ENCODE measurements at places on chromosomes 6 and 20.
A peak's percentile ranks its signal among the peaks of the same experiment; 100 is the strongest.

- DNase-seq: no peak
These were observed 39.8 kb upstream of the GCLC start for GRCh38 chr6:53584726-53585125.

- DNase-seq: peak; percentile 43
These were observed 453 bp downstream of the KCNQ5 start for GRCh38 chr6:72622094-72622940.

- DNase-seq: no peak
These were observed 395.1 kb downstream of the TFAP2B start for GRCh38 chr6:51213811-51214210.

DNA sequence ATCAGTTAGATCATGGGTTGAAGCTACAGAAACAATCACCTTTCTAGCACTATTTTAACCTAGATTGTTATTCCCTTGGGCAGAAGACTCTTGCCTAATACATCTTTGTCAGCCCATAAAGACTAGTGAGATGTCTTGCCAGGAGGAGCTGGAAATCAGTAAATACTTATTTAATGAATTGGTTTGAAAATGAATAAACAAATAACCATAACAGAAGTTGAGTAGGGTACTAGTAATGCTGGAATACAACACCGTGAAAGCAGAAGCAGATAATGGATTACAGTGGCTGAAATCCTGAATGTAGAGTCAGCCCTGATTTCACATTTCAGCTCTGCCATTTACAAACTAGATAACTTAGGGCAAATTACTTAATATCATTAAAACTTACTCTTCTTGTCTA lies 236.1 kb downstream of the PACRG start:
- no peak for DNase-seq

GRCh38 chr20:358891-359555 lies 12.1 kb downstream of the NRSN2 start:
- no peak for DNase-seq

- no peak for DNase-seq
These were observed 16.7 kb upstream of the FOXF2 start for GRCh38 chr6:1372690-1373089.

DNA sequence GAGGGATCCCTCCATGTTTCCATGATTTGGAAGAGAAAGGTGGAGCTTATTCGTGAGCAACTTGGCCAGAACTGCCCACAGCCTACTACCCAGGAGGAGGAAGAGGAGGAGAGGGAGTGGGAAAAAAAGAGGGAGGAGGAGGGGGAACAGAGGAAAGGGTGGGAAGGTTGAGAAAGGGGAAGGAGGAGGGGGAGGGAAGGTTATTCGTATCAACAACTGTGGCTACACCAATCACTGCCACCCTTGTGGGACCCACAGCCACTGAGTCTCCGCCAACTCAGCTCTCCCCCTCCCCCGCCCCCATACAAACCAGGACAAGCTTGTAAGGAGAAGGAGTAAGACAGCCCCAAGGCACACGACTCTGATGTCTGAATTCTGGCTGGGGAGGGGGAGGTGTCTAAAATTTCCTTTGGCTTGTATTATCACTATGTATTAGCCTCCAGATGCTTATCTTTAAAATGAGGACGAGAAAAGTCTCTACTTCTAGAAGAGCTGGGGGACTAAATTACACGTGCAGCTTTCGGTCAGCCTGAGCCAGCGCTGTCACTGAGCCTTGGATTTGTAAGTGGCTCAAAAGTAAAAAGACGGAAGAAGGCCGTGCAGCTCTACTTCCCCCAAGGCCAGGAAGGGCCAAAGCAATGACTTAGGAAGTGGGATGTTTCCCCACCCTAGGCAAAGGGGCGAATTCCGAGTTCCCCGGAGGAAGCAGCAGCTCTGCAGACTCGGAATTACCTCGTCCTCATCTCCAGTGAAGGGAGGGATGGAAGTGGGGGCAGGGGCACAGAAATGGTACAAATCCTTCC lies 1.0 kb downstream of the FKBP1A start:
- no peak for DNase-seq

- DNase-seq: no peak
These were observed 4.4 kb upstream of the PXDC1 start for GRCh38 chr6:3755637-3756545.

DNA sequence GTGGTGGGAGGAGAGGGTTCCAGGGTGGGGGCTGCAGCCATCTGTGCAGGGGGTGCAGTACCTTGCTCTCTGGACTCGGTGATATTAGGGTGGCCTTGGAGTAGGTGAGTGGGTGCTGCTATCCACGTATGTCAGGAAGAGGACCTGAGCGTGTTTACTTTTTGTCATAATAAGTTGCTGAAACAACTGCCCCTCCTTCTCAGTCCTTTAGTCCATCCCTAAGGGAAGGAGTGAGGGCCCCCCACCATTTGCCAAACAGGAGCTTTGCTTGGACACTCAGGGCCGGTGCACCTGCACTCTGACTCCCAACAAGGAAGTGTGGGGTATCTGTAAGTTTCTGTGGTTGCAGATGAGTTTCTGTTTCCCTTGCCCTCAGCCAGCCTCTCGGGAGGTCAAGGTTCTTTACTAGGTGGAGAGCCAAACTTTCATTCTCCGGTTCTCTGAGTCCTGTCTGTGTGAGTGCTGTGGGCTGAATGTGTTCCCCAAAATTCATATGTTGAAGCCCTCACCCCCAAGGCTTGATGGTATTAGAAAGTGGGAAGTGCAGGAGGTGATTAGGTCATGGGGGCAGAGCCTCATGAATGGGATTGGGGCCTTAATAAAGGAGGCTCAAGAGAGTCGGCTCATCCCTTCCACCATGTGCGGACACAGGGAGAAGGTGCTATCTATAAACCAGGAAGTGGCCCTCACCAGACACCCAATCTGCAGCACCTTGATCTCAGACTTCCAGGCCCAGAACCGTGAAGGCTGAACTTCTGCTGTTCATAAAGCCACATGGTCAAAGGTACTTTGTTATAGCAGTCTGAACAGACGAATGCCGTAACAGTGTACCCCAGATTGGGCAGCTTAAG lies 19.6 kb upstream of the CCR6 start:
- no peak for DNase-seq

- no peak for DNase-seq
These were observed 465.1 kb upstream of the CHD6 start for GRCh38 chr20:42083280-42083679.

- no peak for DNase-seq
These were observed 12.0 kb downstream of the SPDEF start for GRCh38 chr6:34544052-34544604.

DNA sequence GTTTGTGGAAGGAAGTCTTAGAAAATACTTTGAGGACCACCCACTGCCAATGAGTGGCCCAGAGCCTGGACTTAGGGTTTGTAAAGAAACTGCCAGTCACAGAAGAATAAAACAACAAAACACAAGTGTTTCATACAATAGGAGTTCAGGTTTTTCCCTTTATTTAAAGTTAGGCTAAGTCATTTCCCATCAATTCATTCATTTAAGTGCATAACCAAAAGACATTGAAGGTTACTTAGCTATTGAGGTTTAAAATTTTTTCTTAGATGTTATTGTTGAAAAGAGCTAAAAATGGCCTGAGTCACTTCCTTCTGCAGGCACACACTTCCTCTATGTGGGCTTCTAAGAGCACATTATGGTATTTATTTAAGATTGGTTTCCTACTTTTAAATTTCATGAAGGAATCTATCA lies 54.2 kb downstream of the ARMC2 start:
- DNase-seq: no peak

- DNase-seq: no peak
These were observed 64.2 kb upstream of the CCN6 start for GRCh38 chr6:111989743-111990142.

DNA sequence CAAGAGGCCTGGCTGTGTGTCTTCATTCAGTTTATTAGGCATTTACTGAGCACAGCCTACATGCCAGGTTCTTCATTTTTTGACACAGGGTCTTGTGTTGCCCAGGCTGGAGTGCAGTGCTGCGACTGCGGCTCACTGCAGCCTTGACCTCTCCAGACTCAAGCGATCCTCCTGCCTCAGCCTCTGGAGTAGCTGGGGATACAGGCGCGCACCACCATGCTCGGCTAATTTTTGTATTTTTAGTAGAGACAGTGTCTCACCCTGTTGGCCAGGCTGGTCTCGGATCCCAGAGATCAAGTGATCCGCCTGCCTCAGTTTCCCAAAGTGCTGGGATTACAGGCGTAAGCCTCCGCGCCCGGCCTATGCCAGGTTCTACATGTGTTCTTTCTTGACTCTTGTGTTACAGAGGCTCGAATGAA lies 601 bp upstream of the ATRN start:
- DNase-seq: no peak

GRCh38 chr6:38136547-38136946 lies 317.0 kb downstream of the ZFAND3 start:
- DNase-seq: no peak

DNA sequence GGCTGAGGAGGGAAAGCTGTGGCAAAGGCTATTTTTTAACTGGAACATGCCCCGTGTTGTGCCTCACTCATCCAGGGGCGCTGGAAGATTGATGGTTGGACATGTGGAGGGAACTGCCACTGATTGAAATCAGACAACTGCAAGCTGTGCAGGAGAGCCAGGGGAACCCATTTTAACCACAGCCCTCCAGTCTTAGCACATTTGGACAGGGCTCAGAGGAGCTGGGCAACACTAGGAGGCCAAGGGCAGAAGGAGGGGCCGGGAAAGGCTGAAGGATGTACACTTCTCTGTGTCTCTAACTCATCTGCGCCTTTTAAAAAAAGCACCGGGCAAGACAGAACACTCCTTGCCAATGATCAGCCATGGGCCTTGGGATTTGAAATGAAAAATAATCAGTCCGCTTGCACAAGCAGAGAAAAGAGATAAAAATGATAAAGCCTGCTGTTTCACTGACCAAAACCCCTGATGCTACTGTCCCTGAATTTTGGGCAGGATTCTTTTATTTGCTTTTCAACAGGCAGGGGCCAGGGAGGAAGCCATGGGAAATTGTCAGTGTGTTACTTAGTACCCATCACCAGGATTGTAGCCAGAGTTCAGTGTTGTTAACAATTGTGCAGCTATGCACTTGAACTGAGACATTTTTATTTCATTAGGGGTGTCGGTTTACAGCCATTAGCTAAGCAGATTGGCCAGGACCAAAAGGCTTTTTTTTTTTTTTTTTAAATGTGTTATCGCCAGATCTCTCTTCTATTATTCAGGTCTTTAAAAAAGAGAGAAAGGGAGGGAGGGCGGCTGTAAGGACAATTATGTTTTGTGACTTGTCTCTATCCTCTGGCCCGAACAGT lies 109.3 kb upstream of the EYA4 start:
- no peak for DNase-seq

DNA sequence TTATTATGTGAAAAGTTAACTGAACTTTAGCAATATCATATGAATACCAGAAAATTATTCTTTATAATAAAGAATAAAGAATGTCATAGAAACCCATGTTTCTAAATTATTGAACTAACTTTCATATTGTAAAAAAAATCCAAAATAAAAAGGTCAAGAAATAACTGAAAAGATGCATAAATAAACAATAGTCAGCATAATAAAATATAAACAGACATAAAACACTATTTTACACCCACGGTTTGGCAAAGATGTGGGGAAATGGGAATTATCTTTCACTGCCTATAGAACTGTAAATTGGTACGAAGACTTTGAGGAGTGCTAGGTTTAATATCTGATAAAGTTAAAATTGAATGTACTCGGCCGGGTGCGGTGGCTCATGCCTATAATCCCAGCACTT lies 34.7 kb upstream of the CTAGE9 start:
- DNase-seq: no peak

DNA sequence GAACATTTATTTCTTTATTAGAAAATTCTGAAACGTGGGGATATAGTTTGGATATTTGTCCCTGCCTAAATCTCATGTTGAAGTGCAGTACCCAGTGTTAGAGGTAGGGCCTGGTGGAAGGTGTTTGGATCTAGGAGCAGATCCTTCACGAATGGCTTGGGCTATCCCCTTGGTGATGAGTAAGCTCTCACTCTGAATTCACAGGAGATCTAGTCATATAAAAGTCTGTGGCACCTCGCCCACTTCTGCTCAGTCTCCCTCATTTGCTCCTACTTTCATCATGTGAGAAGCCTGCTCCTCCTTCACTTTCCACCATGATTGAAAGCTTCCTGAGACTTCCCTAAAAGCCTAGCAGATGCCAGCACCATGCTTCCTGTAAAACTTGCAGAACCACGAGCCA lies 96.8 kb upstream of the GJE1 start:
- DNase-seq: no peak

DNA sequence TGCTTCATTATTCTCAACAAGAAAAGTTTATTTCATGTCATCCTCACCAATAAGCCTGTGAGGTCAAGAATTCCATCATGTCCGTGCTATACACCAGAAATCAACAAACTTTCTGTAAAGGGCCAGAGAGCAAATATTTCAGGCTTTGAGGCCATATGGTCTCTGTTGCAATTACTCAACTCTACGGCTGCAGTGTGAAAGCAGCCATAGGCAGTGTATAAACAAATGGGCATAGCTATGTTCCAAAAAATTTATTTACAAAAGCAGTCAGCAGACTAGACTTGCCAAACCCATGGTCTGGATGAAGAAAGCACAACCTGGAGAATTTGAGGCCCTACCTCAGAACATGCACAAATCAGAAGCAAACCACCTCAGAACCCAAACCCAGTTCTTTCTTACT lies 118.5 kb downstream of the PCSK2 start:
- no peak for DNase-seq

DNA sequence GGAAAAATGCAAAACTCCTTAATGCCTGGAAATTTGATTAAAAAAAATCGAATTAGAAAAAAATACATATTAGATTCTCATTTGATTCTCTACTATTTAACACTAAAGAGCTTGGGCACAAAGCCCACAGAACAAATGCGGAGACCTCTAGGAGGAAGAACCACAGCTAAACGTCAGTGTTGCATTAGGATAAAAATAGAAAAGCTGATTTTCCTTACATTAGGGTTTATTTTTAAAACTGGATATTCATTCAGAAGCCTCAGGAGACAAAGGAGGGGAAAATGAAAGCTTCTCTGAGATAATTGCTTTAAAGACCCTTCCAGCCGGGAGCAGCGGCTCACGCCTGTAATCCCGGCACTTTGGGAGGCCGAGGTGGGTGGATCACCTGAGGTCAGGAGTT lies 77.3 kb downstream of the ECT2L start:
- DNase-seq: no peak

- DNase-seq: no peak
These were observed 103.3 kb downstream of the ARHGAP18 start for GRCh38 chr6:129606664-129607063.

DNA sequence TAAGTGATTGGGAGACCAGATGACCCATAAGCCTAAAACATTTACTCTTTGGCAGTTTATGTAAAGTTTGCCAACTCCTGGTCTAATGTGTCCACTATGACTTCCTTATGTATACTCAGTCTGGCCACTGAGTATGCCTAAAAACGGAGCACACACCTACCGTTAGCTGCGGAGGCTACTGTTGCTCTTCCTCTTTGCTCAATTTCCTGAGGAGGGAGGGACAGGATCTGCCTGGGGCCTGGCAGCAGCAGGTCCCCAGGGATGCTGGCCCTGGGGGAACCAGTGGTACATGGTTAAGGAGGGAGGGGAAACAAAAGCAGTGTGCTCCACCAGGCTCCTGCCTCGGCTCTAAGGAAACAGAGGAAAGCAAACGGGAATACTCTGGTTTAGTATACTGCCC lies 113.5 kb downstream of the CDYL start:
- no peak for DNase-seq

GRCh38 chr6:98041921-98042320 lies 758.9 kb upstream of the MMS22L start:
- no peak for DNase-seq

- DNase-seq: no peak
These were observed 159.8 kb downstream of the CLIC5 start for GRCh38 chr6:45855642-45856394.

- no peak for DNase-seq
These were observed 230.6 kb downstream of the TMEM242 start for GRCh38 chr6:157092736-157093135.

GRCh38 chr6:44850312-44850711 lies 462.8 kb downstream of the CDC5L start:
- DNase-seq: no peak

- no peak for DNase-seq
These were observed 670 bp upstream of the COL11A2 start for GRCh38 chr6:33192671-33193602.

All from activated CD4-positive, alpha-beta T cell treated with anti-CD3 and anti-CD28 coated beads, Interleukin-2, amount 50 U/mL, for 24 hours (primary cell).